ENCODE measurements at places on chromosomes 16 and 17. TPM values are rescaled to one million over a fixed set of nuclear protein-coding genes. Genes with fewer than 3 reads are reported as not detected.

ACAP1 gene
- total RNA-seq = 13.4 TPM

- peak; percentile 85 for DNase-seq
Observed at GRCh38 chr16:4116325-4117249, at the start of gene ADCY9. Gene ADCY9, minus strand, starts transcription at chr16:4116442. Its CDS starts 1,000 bp downstream, at chr16:4115442.

DNA sequence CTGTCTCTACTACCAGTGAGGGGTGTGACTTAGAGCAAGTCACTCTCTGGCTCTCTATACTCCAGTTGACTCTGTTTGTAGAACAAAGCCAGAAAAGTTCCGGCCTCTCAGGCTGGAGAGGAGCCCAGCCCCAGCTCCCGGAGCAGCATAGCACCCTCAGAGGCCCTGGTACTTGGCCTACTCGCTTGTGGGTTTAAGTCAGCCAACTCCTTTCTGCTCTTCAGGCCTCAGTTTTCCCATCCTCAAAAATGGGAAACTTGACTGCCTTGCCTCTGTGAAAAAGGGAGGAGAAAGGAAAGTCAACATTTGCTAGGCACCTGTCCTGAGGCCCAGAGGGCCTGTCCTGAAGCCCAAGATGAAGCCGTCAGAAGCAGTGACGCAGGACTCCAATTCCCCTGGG is 1.1 kb downstream of the CHST6 start:
- DNase-seq = no peak

GRCh38 chr16:53043986-53044601 is 8.6 kb downstream of the CHD9NB start:
- DNase-seq = no peak

CLEC19A gene
- total RNA-seq = not detected

TEDC2 gene
- total RNA-seq = 1.3 TPM
